Activated naive CD8-positive, alpha-beta T cell treated with anti-CD3 and anti-CD28 coated beads, Interleukin-2, amount 10 ng/mL, durations not matched to agents 7 days and 5 days (primary cell): ENCODE measurements at places on chromosomes 11 and 22.
A peak's percentile ranks its signal among the peaks of the same experiment; 100 is the strongest.

DNA sequence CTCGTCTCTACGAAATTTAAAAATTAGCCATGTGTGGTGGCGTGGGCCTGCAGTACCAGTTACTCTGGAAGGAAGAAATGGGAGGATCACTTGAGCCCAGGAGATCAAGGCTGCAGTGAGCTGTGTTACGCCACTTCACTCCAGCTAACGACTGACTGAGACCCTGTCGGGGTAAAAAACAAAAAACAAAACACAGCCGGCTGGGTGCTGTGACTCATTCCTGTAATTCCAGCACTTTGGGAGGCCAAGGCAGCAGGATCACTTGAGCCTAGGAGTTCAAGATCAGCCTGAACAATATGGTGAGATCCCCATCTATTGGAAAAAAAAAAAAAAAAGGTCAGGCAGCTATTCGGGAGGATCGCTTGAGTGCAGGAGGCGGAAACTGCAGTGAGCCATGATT, 2.4 kb downstream of the PAFAH1B2 start:
- no peak for DNase-seq

- peak; percentile 47 for DNase-seq
These were observed 132.8 kb upstream of the PITPNB start for GRCh38 chr22:28051787-28052356.

GRCh38 chr11:35671396-35672127, 9.0 kb downstream of the TRIM44 start:
- no peak for DNase-seq

- no peak for DNase-seq
These were observed 14.9 kb upstream of the PDGFB start for GRCh38 chr22:39259666-39260065.

GRCh38 chr11:119594639-119595249, 134.3 kb downstream of the NECTIN1 start:
- DNase-seq, result no peak

- DNase-seq, result no peak
These were observed 12.1 kb downstream of the MMP7 start for GRCh38 chr11:102518296-102519094.

DNA sequence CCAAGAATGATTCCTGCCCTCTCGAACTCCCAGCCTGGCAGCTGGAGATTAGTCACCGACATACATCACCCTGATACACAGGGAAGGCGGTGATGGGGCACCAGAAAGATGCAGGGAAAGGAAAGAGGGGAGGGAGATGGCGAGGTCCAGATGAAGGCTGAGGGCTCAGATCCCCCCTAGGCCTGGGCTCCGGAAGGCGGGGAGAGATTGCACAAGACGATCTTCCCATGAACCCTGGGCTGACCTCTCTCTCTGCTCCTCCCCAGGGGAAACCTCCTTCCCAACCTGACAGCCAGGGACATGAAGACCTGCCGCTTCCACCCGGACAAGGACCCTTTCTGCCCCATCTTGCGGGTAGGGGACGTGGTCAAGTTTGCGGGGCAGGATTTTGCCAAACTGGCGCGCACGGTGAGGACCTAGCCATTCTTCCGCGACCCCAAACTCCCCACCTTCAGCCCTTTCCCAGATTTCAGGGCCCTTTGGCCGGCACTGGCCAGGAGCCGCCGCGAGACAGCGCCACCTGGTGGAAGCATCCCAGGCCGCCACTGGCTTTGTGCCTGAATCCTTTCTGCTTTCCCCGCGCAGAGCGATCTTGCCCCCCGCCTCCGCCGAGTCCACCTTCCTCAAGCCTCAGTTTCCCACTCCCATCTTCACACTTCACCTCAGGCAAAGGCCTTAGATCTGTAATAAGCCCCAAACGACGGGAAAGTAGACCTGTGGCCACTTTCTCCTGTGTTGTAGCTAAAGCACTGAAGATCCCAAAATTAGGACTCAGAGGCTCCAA, 11.5 kb downstream of the P2RX3 start:
- peak; percentile 76 for DNase-seq

GRCh38 chr11:10275714-10276113, 18.3 kb downstream of the SBF2 start:
- no peak for DNase-seq

- no peak for DNase-seq
These were observed 94.1 kb upstream of the PRDM11 start for GRCh38 chr11:45052361-45052760.

DNA sequence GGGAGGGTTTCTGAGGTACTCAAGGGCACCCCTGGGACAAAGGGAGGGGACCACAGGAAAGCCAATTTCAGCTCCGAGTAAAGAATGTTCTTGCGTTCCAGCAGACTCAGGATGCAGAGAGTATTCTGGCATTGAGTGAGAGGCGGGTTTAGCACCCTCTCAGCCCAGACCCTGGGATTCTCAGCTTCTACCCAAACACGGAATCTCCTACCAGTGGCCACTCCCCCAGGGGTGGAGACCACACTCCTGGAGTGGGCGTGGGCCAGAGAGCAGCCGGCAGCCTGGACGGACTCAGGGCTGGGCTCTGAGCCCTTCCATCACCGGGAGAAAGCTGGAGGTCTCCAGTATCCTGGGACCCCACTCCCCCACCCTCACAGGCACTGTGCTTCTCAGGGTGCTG, 26.1 kb upstream of the TTLL12 start:
- DNase-seq, result no peak

DNA sequence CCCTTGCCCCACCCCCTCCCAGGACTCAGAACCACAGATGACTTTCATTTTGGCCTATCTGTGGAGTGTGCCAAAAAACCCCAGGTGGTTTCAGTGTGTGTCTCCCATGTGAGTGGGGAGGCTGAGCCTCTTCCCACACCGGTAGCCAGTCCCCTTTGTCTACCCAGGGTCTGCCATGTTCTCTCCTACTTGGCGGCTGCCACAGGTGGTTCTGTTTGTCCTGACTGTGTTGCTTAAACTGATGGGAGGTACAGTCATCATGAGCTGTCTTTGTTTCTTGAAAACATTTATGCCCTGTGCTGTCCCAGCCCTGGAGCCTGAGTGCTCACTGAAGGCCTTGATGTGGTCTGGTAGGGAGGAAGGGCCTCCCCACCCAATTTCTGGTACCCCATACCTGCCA, 39.7 kb upstream of the SUSD2 start:
- DNase-seq, result no peak

GRCh38 chr22:26215736-26216135, 46.5 kb downstream of the SEZ6L start:
- no peak for DNase-seq

DNA sequence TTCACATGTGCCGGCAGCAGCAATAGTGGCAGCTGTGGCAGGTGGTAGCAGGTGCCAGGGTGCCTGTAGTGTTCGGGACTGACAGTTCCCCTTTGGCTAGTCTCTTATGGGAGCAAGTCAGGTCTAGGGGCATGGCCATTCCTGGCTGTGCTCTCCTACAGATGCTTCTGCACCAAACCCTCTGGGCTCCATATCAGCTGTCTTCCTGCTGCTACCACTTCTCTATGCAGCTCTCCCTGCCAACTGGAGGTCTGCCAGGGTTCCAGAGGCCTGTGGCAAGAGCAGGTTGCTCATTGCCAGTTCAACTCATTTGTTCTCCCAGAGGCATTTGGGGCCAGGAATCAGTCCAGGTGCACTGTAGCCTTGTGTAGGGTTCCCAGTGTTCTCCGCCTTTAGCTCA, 473.7 kb downstream of the JRKL start:
- DNase-seq, result no peak

DNA sequence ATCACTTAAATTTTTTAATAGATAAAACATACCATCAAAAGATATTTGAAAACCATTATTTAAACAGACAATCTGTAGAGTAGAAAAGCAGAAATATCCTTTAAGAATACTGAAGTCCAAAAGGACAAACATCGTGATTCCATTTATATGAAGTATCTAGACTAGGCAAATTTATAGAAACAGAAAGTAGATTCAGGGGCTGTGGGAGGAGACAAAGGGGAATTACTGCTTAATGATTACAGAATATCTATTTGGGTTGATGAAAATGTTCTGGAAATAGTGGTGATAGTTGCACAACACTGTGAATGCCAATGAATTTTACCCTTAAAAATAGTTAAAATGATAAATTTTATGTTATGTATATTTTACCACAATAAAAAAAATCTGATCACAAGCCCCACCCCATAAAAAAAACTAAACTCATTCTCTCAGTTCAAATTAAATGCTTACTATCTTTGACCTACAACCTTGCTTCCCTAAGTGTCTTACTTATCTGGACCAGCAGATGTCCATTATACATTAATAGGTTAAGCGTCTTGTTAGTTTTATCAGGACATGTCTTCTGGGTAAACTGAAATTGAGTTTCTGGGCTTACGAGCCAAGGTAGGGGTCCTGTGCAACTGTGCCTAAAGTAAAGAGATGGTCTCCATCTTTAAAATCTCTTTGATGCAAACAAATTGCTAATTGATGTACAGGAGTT, 86.3 kb downstream of the FCHSD2 start:
- DNase-seq, result no peak

- DNase-seq, result no peak
These were observed 35.1 kb downstream of the RRP8 start for GRCh38 chr11:6568191-6568918.

GRCh38 chr11:107408762-107409211, 48.8 kb downstream of the CWF19L2 start:
- no peak for DNase-seq

DNA sequence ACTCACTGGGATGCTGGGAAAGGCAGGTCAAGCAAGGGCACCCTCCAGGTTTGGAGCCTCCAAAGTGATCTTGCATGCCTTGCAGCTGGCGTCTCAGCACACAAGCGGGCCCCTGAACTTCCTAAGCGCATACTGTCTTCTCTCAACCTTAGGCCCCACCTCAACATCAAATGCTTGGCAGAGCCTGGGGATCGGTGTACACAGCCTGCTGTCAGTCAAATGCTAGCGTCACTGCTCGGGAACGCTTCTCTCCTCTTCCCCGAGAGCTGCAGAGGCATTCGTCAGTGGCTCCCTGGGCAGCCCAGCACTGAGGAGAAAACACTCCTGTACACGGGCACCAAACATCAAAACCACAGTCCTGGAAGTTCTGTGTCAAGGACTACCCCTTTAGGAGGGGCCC, 124.9 kb downstream of the C11orf58 start:
- DNase-seq, result no peak

- DNase-seq, result no peak
These were observed 6.4 kb upstream of the MFRP start for GRCh38 chr11:119352857-119353260.

DNA sequence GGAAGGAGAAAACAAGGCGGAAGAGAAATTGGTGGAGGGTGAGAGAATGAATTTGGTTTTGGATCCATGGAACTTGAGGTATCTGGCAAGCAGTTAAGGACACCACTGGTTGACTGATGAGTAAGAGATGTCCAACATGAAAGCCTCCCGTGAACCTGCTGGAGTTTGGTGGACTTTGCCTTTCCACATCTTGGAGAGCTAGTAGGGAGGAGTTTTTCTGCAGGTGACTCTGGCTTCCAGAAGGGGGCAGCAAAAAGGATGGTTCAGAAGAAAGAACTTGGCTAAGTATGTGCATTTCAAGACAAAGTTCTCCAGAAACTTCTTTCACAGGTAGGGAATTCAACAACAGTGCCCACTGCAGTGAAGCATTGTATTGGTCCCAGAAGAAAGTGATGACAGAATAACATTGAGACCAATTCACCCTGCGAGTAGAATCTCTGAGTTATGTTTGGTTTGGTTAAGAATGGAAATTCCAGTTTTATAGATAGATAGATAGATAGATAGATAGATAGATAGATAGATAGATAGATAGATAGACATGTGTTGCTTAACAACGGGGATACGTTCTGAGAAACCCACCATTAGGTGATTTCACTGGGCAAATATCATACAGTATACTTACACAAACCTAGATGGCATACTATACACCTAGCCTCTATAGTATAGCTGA, 28.5 kb downstream of the DCDC1 start:
- no peak for DNase-seq

GRCh38 chr11:70281156-70281609, 10.7 kb downstream of the PPFIA1 start:
- no peak for DNase-seq
